ENCODE measurements at places on chromosomes 3 and 15.

DNA sequence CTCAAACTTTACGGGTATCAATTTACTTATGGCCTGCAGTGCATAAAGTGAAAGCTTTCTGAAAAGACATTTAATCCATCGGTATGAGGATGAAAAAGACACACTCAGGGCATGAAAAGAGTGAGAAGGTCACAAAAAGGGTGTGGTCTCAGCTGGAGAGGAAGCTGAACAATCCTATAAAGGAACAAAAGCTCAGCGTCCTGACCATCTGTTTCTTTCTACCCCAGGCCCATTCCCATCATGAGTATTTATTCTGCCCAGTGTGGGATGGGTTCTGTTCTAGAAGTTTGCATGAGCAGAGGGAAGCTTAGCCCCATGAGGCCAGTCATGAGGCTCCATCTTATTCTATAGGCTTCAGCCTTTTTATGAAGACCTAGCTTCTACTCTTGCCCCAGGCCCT lies 144.6 kb downstream of the LPP start:
- no peak for DNase-seq

- no peak for DNase-seq
These were observed 1.9 kb upstream of the TRA2B start for GRCh38 chr3:185939721-185940120.

DNA sequence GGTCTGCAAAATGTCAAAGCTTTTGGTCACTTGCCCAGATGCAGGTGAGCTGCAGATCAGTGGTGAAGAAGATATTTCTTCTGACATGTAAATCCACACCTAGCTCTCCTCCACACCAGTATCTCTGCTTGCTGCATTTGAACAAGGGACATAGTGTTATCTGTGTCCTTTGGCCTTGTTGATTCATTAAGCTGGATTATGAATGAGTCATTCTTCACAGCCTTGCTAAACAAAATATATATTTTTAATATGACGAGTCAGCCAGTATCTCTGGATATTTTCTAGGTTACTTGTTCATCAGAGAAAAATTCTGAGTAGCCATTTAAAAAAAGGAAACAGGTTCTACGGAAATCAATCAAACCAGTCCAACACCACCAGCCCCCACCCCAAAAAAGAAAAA lies 190.6 kb upstream of the ADAMTS9 start:
- DNase-seq: no peak

GRCh38 chr3:105246536-105246935 lies 120.2 kb upstream of the ALCAM start:
- no peak for DNase-seq

DNA sequence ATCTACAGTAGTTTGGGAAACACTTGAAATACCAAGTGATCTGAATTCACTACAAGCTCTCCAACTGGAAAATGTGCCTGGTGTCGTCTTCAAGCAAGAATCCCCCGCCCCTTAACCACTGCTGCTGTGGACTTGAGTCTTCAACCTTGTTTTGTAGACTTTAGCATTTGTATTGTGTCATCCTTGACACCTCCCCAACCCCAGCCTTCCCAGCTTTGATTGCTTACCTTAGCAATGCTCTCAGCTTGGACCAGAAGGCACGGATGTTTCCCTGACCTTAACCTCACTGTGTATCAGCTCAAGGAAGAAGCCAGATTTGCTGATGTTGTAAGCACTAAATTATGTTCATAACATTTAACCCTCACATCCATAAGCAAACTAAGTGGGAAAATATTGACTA lies 146.4 kb downstream of the IGF1R start:
- DNase-seq: no peak

GRCh38 chr3:119184796-119185570 lies 11.6 kb downstream of the UPK1B start:
- DNase-seq: no peak

DNA sequence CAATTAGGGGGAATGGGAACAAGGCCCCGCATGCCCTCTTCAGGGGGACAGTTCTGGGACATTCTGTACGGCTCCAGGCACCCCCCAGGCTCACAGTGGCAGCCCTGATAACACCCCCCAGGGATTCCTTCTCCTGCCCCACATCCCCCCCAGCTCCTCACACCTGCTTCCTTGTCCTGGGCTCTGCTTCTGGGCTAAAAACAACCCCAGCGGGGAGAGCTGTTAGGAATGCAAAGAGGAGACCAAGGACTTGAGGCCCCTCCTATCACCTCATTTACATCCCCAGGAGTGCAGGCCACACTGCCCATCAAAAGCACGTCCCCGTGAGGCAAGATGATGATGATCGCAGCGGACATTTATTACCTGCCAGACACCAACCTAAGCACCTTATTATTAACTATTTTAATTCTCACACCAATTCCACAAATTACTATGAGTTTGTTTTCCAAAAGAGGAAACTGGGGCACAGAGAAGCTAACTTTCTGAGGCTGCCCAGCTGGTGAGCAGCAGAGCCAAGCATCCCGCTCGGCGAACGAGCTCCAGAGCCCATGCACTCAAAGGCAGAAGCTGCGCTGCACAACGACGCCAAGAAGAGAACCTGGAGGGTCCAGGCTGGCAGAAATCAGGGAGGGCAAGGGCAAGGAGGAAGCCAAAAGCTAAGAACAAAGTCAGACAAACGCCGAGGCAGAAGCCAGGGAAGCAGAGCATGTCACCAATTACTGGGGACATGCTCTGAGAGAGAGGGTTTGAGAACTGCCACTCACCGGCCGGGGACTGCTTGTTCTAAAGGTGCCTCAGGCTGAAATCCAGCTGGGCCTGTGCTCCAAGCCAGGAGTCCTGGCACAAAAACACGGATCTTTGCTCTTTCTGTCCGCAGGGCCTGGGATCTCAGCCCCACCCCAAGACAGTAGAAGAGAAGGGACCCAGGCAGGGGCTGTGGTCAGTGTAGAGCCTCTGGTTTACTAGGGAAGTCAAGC lies 76.2 kb upstream of the NSMCE3 start:
- no peak for DNase-seq

- DNase-seq: no peak
These were observed 241.4 kb downstream of the EDEM1 start for GRCh38 chr3:5428607-5429516.

- DNase-seq: no peak
These were observed 34.8 kb upstream of the EOMES start for GRCh38 chr3:27756877-27757276.

DNA sequence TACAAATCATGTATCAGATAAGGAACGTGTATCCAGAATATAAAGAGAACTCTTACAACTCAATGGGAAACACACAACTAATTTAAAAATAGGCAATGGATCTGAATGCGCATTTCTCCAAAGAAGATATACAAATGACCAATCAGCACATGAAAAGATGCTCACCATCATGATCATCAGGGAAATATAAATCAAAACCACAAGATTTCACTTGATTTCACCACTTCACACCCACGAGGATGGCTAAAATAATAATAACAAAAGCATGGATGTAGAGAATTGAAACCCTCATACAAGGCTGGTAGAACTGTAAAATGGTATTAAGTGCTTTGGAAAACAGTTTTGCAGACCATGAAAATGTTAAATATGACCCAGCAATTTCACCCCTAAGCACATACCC lies 26.7 kb upstream of the SLC12A8 start:
- no peak for DNase-seq

DNA sequence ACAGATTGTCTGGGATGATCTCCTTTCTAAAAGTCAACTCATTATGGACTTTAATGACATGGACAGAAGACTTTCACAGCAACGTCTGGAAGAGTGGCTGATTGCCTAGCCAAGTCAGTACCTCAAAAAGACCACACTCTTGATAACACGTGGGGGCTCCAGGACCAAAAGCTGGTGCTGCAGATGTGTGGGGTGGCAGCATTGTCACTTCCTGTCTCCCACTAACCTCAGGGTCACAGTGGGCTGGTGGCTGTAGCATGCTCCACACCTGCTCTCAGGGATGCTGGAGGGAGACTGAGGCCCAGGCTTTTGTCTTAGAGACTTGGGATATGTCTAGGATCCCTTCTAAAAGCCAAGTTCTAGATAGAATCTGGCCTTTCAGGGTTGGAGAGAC lies 118.1 kb downstream of the APBA2 start:
- DNase-seq: no peak

DNA sequence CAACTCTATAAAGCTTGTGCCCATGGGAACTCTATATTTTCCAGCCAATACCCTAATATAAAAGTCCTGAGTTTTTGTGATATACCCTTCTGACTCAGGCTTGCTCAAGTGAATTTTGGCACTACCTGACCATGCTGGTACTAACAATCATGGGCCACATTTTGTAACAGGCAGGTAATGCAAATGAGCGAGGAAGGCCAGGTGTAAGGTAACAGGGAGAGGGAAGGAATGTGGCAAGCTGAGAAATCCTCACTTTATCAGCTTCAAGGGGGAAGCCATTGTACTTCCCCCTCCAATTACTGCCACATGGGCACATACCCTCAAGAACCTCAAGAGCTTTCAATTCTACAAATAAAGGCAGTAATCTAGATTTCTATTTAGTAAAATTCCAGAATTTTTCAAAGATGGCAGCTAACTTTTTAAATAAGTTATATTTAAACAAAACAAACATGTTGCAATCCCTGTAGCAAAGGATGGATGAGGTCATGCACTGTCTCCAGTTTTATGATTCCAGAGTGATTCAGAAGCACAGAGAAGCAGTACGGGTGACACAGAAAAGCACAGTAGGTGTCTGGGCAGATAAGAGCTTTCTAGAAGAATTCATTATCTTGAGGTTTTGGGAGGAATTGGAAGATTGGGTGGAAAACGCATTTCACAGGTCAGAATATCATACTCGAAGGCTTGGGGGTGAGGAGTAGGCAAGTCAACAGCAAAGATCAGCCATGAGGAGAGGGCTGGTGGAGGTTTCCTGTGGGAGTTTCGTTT lies 87.6 kb downstream of the FOXP1 start:
- no peak for DNase-seq

DNA sequence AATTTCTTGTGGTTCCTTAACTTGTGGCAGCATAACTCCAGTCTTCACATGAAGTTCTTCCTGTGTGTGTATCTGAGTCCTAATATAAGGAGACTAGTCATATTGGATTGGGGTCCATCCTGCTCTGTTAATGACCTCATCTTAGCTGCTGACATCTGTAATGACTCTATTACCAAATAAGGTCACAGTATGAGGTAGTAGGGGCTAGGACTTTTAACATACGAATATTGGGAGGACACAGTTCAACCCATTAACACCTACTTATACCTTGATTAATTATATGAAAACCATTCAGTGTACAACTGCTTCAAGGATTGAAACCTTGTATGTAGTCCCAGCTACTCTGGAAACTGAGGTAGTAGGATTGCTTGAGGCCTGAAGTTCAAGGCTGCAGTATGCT lies 43.9 kb downstream of the OIP5 start:
- DNase-seq: no peak

DNA sequence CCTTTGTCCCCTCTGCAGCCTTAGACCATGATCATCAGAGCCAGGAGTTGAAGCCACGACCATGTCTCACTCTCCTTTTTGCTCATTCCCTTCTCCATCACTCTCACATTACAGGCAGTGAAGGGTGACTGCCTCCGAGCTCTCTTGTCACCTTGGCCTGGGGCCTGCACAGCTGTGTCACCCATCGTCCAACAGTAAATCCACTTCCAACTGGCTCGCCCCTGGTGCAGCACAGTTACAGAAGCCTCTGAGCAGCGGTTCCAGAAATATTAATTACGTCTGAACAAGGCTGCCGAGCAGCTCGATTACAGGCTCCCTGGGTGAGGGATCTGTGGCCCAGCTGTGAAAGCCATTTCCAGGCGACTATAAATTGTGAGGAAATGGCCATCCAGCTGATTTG lies 528.2 kb downstream of the NR2F2 start:
- no peak for DNase-seq

GRCh38 chr3:42755681-42756578 lies 17.1 kb downstream of the CCDC13 start:
- no peak for DNase-seq

- DNase-seq: no peak
These were observed 25.9 kb upstream of the CDV3 start for GRCh38 chr3:133547432-133548041.

DNA sequence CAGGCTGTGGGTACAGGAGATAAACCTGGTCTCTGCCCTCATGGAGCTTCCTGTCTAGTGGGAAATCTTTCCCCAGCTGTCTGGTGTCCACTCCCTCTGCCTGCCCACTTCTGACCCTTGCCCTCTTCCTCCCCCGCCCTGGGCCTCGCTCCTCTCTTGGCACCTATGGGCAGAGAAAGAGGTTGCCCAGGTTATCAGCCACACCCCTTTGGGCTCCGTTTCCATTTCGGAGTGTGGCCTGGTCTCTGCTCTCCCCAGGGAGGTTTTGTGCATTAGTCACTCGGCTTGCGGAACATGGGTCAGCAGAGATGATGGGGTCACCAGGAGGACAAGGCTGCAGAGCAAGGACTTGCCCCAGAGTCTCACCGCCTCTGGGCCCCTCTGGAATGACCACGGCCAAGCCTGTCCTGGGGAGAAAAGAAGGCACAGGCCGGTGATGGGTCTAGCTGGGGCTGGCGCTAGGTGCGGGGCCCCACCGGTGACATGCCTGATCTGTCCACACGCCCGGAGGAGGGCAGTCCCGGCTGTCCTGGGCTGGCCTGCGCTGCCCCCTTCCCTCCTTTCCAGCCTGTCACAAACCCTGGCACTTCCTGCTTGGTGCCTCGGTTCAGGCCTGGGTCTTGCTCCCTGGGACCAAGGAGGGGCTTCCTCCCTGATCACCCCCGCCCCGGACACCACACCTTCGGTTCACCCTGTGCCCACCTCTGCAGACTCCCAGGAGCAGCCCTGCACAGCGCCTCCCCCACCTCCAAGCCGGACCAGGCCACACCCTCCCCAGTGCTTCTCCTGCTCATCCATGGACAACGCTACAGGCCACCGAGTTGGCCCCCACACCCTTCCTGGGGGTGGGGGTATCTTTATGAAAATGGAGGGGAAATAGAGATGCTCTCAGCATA lies 35.6 kb upstream of the MUC4 start:
- no peak for DNase-seq

GRCh38 chr3:85258326-85258725 lies 299.5 kb downstream of the CADM2 start:
- no peak for DNase-seq

DNA sequence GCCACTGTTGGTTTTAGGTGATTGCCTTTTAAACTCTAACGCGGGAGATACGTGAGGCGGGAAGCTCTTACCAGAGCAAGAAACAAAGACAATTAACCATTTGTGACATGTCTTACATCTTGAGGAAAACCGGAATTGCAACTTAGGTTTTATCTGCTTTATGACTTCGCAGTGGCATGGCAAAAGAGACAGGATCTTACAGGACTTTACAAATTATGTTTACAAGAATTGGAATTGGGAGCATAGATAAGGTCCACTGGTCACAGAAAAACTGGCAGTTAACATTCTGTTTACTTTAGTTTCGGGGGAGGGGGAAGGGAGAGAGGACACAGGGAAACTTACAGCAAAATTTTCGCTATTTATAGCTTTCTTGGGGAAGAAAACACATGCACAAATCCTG lies 1119.6 kb downstream of the ZPLD1 start:
- no peak for DNase-seq

DNA sequence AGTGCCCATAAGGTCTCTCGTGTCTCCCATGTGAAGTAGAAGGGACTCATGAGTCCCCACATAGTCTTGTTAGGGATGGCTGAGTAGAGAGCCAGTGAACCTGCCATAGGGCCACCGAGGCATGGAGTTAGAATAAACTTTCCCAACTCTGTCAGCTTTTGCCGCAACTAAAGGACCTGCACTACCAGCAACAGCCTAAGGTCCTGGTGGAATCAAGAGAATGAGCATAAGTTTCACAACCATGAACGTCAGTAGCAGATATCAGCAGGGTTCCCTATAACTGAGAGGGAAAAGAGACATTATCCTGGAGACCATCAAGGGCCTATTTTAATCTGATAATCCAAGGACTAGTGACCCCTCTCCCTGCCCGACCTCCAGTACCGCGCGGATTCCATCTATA lies 60.3 kb upstream of the FNDC3B start:
- DNase-seq: no peak
